ENCODE measurements at places on chromosomes 5 and 9.
A peak's percentile ranks its signal among the peaks of the same experiment; 100 is the strongest.

DNA sequence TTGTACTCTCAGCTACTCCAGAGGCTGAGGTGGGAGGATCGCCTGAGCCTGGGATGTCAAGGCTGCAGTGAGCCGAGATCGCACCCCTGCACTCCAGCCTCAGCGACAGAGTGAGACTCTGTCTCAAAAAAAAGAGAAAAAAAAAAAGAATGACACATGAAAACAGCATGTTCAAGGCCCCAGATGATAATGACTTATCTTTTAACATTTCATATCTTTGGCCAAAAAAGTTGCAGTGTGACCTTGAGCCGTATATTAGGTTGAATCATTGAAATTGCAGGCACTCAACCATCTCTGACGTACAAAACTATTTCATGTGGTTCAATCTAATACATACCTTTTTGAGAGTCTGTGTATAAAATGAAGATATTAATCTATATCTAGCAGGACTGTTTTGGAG, 79.1 kb upstream of the CPEB4 start:
- DNase-seq = no peak

- DNase-seq = no peak
Observed at GRCh38 chr5:116788851-116789403, 214.3 kb upstream of the SEMA6A start.

DNA sequence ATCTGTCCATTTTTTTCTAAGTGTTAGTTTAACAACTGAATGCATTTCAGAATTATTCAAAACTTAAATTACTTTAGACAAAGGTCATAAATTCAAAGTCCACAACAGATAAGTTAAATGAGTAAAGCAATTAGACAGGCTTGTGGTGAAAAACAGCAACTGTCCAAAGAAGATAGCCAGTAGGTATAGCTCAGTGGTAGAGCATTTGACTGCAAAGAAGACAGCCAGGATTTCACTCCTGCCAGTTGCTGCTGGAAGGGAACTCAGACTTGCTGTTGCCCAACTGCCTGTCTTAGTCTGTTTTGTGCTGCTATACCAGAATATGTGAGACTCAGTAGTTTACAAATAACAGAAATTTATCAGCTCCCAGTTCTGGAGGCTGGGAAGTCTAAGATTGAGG, 10.0 kb downstream of the FANCC start:
- DNase-seq = no peak

GRCh38 chr9:8456344-8456743, 656.8 kb upstream of the DMAC1 start:
- DNase-seq = no peak

DNA sequence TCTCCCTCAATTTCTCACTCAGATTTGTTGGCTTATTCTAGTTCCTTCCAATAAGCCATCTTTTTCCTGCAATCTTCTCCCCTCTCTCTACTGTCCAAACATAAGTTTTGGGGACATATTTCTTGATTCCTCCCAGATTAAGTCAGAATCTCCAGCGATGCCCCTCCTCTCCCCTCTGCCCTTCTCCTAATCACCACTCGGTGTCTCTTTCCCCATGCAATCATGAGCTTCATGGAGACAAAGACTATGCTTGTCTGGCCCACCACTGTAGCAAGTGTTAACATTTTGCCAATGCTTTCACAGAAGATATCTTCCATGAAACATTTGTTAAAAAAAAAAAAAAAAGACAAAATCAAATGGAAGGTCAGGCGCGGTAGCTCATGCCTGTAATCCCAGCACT, 42.4 kb downstream of the PDE6A start:
- DNase-seq = no peak

DNA sequence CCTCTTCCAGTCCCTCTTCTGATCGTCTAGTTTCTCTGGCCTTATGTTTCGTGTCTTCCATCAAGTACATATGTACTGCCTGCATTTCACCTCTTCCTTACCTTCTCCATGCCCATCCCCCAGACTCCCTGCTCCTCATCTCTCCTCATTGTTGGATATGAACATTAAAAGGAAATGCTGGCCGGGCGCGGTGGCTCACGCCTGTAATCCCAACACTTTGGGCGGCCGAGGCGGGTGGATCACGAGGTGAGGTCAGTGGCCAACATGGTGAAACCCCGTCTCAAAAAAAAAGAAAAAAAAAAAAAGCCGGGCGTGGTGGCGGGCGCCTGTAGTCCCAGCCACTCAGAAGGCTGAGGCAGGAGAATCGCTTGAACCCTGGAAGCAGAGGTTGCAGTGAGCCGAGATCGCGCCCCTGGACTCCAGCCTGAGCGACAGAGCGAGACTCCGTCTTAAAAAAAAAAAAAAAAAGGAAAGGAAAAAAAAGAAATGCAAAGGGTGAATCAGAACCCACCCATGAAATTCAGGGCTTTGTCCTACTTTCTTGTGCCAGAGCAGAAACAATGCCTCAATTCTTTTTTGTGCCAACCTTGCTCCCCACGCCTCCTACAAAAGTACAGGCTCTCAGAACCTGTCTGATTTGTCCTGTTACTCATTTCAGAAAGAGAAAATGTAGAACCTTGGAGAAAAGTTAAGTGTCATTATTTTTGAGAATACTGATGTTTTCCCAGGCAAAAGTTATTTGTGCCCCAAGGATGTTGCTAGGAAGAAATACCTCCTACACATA, 1.5 kb upstream of the ZFR start:
- DNase-seq = no peak

DNA sequence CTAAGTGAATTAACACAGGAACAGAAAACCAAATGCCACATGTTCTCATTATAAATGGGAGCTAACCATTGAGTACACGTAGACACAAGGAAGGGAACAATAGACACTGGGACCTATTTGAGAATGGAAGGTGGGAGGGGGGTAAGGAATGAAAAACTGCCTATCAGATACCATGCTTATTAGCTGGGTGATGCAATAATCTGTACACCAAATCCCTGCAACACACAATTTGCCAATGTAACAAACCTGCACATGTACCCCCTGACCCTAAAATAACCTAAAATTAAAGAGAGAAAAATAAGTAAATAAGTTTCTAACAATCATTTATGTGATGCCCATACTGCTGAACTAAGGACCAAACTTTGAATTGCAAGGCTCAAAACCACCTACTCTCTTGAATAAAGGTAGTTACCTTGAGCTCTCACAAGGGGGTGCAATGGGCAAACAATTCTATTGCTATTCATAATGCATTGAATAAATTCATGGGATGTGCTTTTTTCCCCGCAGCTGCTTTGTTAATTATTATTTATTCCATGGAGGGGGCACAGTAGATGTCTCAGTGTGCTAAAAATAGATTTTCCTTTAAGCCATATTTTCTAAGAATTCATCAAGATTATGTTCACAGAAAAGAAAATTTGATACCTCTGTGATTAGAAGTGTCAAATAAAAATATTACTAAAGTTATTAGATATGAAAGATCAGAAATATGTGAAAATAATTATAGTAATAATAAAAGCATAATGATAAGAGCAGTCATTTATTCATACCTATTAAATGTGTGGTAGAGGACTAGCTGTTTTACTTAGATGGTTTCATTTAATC, 76.2 kb upstream of the PTPN3 start:
- peak; percentile 29 for DNase-seq

DNA sequence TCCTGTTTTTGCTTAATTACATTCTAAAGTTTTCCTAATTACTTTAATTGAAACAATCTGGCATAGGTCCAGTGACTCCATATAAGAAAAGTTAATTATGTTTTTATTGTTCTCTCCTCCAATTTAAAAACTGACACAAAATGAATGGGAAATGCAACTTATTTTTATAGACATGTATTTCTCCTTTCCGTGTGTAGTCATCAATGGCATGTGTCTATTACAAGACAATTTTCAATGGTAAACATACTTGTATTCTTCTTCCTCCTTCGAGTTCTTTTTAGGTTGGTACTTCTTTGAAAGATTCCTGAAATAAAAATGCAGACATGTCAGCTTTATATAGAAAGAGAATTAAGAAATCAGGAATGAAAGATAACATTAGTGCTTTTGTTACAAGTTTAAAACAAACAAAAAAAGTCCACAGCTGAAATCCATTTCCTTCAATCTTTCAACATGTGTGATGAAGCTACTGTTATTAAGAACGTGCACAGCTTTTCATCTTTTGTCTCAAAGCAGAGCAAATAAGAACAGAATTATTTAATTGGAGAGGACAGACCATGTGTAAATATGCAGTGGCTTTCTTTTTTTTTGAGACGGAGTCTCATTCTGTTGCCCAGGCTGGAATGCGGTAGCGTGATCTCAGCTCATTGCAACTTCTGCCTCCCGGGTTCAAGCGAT, 63.8 kb downstream of the FNBP1 start:
- DNase-seq = no peak

DNA sequence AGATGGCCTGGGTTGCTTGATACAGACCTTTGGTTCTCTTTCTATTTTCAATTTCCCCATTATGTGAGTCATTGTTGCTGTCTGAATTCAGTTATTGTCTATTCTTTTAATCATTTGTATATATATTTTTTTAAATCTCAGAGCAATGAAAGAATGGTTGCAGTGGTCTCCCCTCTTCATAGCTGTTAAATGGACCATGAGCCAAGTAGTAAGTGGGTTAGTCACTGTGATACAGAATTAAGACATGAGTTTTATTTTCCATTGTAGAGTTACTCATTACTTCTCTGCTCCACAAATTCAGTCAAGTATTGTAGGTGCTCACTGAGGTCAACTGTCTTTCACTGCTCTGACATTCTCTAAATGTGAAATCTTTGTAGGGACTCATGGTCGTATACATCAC, 174.6 kb upstream of the GRAMD2B start:
- no peak for DNase-seq

DNA sequence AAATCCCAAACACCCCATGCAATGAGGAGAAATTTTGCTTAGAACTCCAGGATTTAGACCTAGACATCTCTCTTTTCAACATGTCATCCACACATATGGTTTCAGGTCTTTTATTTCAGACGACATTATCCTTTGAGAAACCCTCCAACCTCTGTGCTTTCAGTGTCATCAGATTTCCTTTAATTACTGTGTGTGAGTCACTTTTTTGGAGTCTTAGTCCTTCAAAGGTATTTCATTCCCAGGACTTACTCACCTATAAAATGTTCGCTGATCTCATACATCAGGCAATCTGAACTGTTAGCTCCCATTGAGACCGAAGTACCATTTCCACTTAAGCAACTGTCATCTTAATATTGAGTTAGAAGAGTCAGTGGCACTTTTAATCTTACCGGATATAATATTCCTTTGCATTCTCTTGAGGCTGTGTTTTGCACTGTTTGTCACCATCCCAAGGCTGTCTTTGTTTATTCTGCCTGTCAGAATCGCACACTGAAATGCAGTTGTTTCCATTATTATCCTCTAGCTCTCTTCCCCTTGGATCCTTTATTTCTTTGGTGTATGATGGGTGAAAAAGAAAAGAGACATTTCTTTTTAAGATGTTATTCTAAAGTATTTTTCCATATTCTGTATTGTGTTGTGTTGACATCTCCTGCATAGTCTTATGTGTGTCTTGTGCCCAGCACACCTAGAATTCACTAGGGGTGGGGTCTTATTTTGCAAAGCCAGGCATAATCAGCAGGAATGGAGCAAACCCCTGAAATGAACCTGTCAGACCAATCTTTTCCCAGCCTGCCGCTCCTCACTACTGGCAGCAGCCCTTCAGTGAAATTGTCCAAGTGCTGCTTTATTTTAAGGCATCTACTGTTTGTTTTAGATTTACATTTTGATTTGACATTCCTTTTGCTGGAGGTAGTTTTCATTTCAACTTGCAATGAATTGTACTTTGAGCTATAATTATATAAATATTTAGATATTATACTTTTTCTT, 155.4 kb downstream of the PAM start:
- DNase-seq = no peak

GRCh38 chr9:109604131-109604530, 106.0 kb upstream of the PTPN3 start:
- DNase-seq = no peak

GRCh38 chr9:94084314-94084713, at the start of gene PTPDC1:
TSS of gene PTPDC1 (plus strand) at chr9:94084464. CDS start at chr9:94084531, 67 bp downstream.
- no peak for DNase-seq

GRCh38 chr5:90168399-90168798, 241.2 kb downstream of the CETN3 start:
- no peak for DNase-seq

DNA sequence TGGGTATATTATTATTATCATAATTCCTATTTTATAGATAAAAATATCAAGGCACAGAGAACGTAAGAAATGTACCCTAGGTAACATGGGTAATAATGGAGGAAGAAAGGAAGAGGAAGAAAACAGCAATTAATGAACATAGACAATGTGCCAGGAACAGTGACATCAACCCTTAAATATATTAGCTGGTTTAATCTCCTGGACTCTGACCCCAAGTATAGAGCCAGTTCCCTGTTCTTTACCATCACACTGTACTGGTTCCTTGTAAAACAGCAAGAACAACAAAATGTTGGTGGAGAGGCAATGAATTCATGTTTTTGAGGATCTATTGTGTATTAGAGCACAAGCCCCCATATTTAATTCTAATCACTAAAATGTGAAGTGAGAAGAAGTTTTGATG, 192.1 kb downstream of the SMC2 start:
- DNase-seq = no peak

DNA sequence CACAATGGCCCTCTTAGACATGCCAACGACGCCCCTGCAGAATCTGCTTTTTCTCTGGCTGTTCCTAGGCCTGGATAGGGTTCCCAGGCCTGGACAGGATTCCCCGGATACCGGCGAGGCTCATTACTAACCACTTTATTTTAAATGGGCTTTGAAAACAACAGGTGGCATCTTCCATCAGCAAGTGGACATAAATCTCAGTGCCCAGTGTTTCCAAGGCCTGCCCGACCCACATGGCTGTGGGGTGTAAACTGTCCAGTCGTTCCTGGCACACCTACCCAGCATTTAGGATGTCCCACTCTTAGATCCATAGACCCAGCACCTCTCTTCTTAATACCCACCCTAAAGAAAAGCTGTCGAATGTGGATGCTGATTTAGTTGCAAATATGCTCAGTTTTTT, 896 bp downstream of the CMBL start:
- no peak for DNase-seq

GRCh38 chr9:96868709-96869108, 14.4 kb upstream of the ZNF782 start:
- DNase-seq = no peak

- no peak for DNase-seq
Observed at GRCh38 chr5:140432916-140433315, 31.3 kb downstream of the ANKHD1 start.

DNA sequence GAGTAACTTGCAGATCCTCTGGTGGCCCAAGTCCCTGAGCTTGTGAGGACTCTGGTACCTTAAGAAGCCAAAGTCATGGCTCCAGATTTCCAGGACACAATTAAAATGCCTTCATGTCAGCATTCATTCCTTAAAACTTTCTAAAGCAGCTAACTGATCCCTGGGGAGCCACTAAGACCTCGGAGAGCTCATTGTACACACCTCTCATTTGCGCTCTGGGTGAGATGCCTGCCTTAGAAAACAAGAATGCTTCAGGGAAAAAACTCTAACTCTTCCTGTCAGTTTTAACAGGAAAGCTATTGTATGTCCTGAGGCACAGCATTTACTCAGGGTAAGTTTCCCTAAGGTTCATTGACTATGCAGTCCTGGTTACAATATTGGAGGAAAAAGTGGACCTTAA, 285.0 kb downstream of the EFNA5 start:
- no peak for DNase-seq

- DNase-seq = no peak
Observed at GRCh38 chr5:82806513-82806912, 270.7 kb downstream of the TMEM167A start.

- DNase-seq = peak; percentile 25
Observed at GRCh38 chr5:135534609-135535419, 950 bp downstream of the NEUROG1 start.

GRCh38 chr9:17555362-17556054, 23.4 kb upstream of the SH3GL2 start:
- no peak for DNase-seq

GRCh38 chr5:80146046-80146445, 109.8 kb downstream of the SERINC5 start:
- DNase-seq = no peak

- peak; percentile 33 for DNase-seq
Observed at GRCh38 chr9:136588663-136589464, 43.0 kb upstream of the NOTCH1 start.

Measured in activated CD4-positive, alpha-beta T cell treated with anti-CD3 and anti-CD28 coated beads for 36 hours (primary cell).